NCI-H2227 treated with DMSO at 0.1 percent for 48 hours (cell line): ENCODE measurements at places on chromosomes 1 and 21.

DNA sequence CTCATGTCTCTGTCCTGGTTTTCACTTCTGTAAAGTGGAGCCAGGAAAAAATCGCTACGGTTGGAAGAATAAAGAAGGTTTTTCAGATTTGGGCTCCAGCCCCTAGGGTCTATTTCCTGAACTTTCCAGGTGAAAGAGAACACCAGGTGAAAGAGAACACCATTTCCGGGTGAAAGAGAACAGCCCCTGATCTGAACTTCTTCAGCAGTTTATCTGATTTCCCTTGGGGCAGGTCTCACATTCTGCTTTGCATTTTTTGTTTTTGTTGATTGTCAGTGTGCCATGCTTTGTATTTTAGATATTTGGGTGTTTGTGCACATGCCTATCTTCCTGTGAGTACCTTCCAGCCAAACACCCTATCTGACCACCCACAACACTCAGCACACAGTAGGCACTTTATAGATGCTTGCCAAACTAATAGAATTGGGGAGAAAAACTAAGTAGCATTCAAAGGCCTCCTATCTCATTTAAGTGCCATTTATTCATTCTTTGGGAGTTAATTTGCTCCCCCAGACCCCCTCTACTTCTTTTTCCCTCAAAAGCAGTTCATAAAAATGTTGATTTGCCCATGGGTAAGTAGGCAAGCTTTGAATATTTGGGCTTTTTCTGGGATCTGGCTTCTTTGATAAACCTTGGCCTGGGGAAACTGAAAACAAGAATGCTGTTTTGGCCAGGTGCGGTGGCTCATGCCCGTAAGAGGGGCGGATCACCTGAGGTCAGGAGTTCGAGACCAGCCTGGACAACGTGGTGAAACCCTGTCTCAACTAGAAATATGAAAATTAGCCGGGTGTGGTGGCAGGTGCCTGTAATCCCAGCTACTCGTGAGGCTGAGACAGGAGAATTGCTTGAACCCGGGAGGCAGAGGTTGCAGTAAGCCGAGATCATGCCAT, 2.2 kb downstream of the NAV1 start:
- DNase-seq = no peak

GRCh38 chr1:203112475-203112874, 15.1 kb upstream of the ADORA1 start:
- no peak for DNase-seq

DNA sequence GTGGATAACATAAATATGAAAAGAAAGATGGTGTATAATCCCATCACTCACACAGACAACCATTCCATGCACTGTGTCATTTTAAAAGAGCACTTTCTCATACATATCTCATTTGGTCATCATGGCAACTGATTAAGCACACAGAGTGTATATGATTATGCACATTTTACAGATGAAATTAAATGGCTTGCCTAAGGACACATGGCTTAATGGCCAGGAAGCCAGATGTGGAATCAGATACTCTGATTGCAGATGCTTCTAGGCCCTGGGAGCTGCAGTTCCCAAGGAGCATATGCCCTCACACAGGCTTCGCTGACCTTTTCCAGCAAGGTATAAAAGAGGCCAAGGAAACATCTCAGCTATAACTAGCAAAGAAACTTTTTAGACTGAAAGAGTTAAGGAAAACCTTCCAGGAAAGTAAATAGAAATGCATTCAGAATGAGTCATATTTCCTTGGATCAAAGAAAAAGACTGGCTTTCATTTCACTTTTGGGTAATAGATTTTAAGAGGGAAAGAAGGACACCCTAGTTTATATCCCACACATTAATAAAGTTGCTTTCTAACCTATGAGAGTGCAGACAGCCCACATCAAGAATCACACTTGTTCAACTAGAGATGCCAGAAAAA, 19.6 kb upstream of the FAM89A start:
- DNase-seq = no peak

DNA sequence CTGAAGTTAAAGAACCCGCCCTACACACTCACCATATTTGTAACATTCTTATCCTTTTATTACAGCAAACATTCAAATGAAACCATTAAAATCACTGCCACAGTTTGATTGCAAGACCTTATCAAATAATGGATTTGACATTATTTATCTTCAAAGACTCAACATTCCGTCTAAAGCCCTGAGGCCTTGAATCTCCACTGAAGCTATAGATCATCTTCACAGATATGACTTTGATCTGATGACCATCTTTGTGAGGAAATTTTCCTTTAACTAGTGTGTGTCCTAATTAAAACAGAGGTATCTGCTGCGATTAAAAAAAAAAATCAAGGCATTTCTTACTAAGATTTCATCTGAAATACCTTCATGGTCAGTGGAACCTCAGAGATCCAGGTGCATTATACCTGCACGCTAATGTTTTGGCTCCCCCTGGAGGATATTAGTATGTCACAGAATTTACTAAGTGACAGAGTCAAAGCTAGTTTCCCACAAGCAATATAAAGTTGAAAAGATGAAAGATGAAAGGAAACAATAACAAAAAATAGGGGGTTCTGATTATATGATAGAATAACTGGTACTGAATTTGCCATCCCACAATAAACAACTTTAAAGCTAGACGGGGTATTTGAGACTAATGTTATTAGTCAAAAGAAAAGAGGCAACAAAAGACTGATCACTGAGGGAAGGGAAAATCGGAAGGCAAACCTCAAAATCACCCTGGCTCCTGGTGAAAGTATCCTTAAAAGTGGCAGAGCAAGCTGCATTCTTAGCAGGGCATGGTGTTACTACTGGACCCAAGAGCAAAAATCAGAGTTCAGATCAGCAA, 923.4 kb downstream of the NCAM2 start:
- DNase-seq = peak; percentile 90

DNA sequence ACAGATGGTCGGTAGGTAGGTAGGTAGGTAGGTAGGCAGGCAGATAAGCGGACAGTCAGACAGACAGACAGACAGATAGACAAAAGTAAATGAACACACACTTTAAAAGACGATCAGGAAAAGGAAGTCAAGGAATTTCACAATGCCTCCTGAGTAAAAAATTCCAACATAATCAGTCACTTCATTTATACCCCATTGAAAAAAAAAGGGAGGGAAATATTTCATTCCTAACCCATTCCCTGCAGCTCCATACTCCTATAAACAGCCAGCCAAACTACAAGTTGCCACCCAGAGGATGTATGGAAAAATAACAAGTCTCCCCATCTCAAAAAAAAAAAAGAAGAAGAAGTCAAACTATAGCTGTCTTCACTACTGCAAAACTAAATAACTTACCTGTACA, 43.4 kb downstream of the ZZZ3 start:
- DNase-seq = no peak

GRCh38 chr1:866095-866494, 57.6 kb upstream of the SAMD11 start:
- DNase-seq = no peak

GRCh38 chr1:228105996-228106799, 2.9 kb downstream of the MRPL55 start:
- no peak for DNase-seq

- DNase-seq = peak; percentile 40
Measured at GRCh38 chr1:14598498-14599182, at the start of gene KAZN. TSS of gene KAZN (plus strand) at chr1:14598685.

DNA sequence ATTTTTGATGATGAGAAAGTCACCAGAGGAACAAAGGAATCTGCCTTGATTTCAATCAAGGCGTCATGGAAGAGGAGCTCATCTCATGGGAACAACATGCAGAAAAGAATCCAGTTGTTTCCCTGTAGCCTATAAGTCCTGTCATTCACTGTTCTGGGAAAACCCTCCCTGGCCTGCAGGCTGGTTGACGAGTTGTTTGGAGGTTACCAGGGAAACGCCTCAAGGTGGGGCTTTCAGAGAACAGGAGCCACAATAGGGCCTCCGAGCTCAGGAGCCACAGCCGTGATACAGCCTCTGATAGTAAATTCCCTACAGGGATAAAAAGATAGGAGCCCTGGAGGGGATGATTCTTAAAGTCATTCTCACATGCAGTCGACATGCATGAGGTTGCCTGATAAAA, 135.2 kb downstream of the PSMG1 start:
- no peak for DNase-seq

GRCh38 chr1:42210421-42211133, 46.0 kb upstream of the GUCA2A start:
- no peak for DNase-seq

- DNase-seq = no peak
Measured at GRCh38 chr1:19325368-19325957, 13.3 kb downstream of the SLC66A1 start.
